ENCODE measurements at places on chromosomes 11 and 22.

GRCh38 chr11:77449060-77449521, 24.8 kb downstream of the PAK1 start:
- DNase-seq: peak; percentile 72

- no peak for DNase-seq
Observed at GRCh38 chr11:123272565-123272964, 77.5 kb upstream of the CLMP start.

DNA sequence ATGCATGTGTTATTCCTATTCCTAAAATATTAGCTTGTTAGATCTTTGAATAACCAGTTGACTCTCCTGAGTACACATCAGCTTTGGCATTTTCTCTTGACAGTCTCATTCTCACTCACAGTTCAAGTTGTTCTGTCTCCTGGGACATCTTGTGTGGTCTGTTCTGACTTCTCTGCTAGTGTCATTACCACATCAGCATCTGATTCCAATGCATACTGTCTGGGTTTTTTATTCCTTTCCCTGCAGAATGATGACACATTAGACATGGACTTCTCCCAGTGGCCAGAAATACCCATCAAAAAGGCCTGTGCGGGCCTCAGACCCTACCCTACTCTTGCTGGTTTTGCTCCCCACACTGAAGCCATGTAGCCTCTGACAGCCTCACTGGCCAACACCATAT, 2.7 kb downstream of the ZNF74 start:
- no peak for DNase-seq

DNA sequence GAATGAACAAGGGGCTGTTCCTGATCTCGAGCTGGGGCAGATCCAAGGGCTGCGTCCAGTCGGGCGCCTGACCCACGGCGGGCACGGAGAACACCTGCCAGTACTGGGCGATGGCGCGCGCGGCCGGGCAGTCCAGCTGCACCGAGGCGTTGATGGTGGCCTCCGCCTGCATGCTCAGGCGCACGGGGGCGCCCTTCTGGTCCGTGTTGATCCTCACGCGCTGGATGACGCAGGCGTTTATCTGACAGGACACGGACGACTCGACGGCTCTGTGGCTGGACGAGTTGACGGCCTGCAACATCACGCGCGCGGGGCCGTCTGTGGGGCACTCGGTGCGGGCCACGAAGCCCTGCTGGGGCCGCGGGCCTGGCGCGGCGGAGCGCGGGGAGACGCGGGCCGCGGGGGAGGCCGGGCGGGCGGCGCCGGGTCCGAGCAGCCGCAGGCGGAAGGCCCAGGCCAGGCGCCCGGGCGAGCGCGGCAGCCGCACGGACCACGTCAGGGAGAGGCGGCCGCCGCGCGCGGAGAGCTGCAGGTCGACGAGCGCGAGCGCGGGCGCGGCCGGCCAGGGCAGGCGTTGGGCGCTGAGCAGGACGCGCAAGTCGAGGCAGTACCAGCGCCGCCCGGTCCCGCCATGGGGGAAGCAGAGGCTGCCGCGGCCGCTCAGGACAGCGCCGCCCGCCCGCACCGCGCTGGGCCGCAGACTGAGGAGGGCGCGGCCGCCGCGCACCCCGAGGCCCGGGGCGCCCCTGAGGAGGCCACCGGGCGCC, 511 bp downstream of the PKDREJ start:
- DNase-seq: peak; percentile 91

GRCh38 chr11:119322360-119322739, 5.4 kb upstream of the MCAM start:
- DNase-seq: no peak

- DNase-seq: no peak
Observed at GRCh38 chr22:23745791-23746190, 5.1 kb downstream of the ZNF70 start.

DNA sequence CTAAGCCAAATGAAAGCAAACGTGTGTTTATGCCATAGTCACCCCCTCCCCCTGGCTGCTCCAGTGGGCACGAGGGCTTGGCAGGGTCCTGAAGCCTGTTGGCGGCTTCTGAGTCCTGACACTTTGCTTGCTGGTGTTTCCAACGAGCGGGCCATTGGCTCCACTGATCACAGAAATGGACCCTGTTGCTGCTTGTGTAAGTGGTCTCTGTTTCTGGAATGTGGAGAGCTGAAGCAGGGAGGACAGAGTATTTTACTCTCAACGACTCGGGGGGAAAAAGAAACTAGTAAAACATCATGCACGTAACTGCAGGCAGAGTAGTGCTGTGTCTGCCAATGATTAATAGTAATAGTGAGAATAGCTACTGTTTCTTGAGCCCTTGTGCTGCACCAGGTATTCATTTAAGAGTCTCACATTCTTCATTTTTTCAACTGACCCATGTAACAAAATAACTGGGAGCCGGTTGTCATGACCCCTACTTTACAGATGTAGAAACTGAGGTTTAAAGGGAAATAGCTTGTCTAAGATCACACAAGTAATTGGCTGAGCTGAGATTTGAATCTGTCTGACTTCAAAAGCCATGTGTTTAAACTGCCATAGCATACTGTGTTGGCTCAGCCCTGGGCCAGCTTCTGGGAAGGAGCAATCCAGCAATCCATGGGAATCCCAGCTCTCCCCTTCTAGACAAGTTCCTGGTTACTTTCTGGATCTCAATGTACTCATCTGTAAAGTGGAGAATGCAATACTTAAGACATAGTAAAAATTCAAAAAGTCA, 526.7 kb downstream of the INSC start:
- DNase-seq: no peak

DNA sequence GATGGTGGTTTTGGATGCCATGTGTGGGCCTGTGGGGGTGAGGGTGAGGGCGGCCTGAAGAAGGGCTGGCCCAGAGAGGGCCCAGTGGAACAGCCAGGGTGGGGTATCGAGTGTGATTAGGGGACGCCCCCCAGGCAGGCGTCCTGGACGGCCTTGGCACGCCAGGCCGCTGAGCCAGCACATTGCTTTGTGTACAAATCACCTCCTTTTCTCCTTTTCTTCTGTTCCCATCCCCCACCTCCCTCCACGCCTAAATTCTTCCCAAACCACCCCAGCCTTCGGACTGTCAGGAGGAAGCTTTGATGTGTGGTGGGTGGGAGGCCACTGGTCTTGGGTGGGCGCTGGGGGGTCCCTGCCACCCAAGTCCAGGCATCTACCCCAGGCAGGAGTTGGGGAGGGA, 7.8 kb upstream of the CD248 start:
- no peak for DNase-seq

- no peak for DNase-seq
Observed at GRCh38 chr11:15716550-15716949, 601.8 kb downstream of the INSC start.

DNA sequence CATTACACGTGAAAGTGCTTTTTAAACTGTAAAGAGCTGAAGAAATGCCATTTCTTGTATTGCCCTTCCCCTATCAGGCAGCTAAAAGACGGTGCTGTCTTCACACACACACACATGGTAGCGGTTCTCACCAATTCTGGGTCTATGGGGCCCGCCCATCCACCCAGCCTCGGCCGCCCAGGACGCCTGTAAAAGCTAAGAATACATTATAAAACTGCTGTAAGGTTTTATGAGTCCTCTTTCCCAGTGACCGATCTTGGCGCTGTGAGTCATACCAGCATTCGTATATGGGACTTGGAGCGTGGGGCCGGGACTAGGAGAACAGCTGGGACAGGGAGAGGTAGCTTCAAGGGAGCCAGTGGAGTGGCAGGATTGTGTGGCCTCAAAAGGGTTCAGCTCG, 149.7 kb upstream of the CADM1 start:
- DNase-seq: no peak

DNA sequence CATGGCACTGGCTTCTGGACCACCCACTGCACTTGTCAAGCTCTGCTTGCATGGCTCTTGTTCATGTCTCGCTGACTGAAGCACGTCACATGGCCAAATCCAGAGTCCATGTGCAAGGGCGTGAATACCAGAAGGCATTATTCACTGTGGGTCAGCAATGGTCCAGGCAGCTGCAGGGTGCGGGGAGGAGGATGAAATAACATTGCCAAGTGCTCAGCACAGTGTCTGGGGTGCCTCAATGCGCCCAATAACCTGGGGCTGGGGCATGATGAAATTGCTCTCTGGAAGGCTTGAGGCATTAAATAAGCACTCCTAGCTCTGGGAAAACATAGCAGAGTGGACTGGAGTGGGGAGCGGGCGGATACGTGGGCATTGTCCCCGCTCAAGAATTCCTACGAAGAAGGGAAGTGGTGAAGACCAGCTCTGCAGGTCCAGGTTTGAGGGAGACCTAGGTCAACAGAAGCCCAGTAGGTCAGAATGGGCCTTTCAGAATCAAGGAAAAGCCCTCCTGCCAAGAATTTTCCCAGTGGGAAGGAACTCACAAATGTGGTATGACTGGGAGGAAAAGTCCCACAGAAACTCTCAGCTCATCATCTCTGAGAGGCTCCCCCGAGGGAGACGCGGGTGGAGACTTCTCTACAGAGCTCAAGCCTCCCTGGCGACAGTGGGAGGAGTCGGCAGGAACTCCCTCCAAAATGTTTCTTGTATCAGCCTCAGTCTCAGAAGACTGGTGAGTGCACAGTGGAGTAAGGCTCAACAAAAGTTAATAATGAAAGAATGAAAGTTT, 15.3 kb upstream of the ACCSL start:
- DNase-seq: no peak

DNA sequence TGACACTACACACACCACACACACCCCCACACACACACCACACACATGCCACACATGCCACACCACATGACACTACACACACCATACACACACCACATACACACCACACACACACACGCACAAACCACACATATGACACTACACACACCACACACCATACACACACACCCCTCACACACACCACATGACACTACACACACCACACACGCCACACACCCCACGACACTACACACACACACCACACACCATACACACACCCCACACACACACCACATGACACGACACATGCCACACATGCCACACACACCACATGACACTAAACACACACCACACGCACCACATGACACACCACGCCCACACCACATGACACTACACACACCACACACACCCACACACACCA, 101.8 kb upstream of the ASPHD2 start:
- no peak for DNase-seq

- DNase-seq: no peak
Observed at GRCh38 chr22:48968201-48968959, 859.3 kb downstream of the BRD1 start.

- DNase-seq: no peak
Observed at GRCh38 chr22:44338177-44338810, 25.5 kb upstream of the SHISAL1 start.

DNA sequence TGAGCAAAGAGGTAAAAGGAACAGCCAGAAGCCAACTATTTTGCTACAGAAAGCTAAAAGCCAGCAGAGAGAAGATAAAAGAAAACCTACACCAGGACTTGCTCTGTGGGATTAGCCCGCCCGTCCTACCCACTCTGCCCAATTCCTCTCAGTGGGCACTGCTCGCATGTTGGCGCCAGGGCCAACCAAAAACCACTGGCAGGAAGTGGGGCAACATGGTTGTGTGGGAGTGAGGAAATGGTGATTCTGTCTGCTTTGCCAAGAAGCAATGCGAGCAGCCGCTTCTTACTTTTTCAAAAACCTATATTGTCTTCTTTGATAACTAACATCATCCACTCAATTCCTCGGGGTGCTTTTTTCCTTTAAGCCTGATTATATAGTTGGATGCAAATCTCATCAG, 14.2 kb upstream of the APOA1 start:
- no peak for DNase-seq

DNA sequence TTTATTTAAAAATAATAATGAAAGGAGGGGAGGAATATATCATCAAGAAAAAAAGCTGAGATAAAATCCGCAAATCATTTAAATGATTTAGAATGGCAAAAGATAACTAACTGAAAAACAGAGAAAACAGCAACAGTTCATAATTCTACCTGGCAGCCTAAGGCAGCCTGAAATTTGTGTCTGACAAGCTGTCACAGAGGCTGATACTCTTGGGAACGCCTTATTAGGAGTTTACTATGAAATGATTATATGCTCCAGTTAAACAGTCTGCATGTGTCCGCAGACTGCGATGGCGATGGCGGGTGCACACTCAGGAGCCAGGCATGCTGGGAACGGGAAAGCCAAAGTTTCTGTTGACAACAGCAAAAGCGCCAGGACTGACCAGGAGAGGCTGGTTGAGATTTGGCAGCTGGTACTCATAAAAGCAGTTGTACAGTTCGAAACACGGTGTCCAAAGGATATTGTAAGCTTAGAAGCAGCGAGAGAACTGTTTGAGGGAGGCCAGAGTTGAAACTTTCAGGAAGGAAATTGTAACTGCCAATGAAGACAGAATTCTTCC, 172.9 kb upstream of the MPPED2 start:
- no peak for DNase-seq
